Endothelial cell of umbilical vein (primary cell): ENCODE measurements at places on chromosomes 6 and 20. TPM values are rescaled to one million over a fixed set of nuclear protein-coding genes. Genes with fewer than 3 reads are reported as not detected.
A peak's percentile ranks its signal among the peaks of the same experiment; 100 is the strongest.

- DNase-seq: no peak
Measured at GRCh38 chr20:59585714-59586409, 18.5 kb upstream of the PHACTR3 start.

DNA sequence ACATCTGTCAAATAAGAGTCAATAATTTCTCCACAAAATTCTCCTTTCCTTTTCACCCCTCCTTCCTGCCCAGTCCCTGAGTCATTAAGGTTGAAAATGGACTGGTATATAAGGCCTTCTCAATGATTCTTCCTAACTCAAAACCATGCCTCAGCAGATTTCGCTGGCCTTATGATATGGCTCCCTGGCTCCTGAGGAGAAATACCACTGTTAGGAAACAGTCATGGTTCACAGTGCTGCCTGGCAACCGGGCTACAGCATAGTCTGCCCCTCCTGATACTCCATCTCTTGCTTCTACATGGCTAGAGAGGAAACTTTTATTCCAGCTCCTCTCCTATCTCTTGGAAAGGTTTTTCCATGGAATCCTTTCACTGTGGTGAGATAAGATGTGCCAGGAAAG, 4.7 kb downstream of the UBE2J1 start:
- DNase-seq: peak; percentile 37

Gene SLC35D3
- not detected in 2 replicates for polyA plus RNA-seq

GRCh38 chr6:89217299-89217910, at the start of gene GABRR1:
Gene GABRR1, minus strand, starts transcription at chr6:89217358. Its CDS starts 36 bp downstream, at chr6:89217322.
- DNase-seq: no peak

- DNase-seq: no peak
Measured at GRCh38 chr6:13695252-13695651, 16.4 kb downstream of the RANBP9 start.

DNA sequence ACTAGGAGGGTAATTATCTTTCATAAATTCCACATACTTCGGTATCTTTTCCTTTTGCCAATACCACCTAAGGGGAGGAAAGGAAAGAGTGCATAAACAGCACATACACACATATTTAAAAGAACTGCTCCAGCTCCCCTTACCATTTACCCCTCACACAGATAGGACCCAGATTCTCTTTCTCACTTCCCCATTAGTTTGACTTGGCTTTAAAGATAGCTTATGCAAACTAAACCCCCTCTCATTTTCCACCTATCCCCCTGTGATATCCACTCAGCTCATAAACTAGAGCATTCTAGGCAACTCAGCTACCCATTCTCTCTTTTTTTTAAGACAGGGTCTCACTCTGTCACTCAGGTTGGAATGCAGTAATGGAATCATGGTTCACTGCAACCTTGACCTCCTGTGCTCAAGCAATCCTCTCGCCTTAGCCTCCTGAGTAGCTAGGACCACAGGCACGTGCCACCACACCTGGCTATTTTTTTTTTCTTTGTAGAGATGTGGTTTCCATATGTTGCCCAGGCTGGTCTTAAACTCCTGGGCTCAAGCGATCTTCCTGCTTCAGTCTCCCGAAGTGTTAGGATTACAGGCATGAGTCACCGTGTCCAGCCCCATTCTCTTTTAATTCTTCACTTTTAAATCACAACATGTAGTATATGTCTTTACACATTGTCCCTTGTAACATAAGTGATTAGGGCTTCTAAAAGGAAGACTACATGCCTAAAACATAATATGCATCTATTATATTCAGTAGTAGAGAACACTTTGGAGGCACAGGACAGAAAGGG, 4.0 kb downstream of the FUCA2 start:
- DNase-seq: no peak

- DNase-seq: no peak
Measured at GRCh38 chr6:28816339-28816908, 107.4 kb downstream of the TRIM27 start.

DNA sequence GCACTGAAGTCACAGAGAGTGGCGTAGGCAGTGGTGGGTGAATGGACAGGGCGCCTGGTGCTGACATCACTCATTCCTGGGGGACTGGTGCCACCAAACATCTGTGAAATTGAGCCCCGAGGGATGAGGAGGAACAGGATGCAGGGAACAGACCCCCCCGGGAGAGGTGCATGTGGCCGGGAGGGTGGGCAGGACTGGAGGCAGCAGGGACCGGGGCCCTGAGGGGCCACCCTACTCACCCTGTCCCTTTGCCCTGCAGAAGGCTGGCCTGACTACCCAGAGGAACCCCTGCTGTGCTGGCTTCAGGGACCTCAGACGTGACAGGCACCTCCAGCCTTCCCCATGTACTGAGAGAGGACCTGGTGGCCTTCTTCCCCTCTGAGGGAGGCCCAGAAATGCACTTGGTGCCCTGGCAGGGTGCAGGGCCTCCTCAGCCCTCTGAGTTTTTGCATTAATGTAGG, 25.1 kb downstream of the SYNDIG1 start:
- no peak for DNase-seq

DNA sequence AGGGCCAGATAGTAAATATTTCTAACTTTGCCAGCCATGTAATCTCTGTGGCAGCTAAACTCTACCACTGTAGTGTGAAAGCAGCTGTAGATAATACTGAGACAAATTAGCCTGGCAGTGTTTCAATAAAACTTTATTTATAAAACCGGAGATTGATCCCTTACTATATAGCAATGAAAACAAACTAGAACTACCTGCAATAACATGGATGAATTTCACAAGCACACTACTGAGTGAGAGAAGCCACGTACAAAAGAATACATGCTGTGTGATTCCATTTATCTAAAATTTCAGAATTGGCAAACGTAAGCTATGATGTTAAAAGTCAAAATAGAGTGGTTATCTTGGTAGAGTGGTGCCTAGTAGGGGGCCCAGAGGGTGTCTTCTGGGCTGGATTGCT, 198.7 kb upstream of the SGK1 start:
- no peak for DNase-seq

DNA sequence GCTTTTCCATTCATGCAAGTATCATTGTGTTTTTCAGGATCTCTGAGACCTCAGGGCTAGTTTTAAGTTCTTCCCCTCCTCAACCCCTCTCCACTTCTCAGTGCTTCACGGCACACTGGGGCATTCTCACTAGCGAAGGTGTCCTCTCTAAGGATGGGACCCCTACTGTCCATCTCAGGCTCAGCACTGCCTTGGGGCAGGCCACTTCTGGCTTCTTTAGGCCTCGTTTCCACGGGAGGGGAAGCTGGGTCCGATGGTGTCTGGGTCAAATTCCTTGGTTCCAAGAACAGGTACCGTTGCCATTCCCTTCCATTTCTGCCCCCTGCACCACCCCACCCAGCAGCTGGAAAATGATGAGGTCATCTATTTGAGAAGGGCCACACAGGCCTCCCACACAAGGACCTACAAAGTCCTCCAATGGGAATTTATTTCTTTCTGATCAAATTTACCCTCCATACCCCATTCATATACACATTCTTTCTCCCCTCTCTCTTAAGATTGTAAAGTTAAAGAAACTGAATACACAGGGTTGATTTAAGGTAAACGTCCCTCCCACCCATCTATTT, 17.2 kb downstream of the GNAS start:
- no peak for DNase-seq

DNA sequence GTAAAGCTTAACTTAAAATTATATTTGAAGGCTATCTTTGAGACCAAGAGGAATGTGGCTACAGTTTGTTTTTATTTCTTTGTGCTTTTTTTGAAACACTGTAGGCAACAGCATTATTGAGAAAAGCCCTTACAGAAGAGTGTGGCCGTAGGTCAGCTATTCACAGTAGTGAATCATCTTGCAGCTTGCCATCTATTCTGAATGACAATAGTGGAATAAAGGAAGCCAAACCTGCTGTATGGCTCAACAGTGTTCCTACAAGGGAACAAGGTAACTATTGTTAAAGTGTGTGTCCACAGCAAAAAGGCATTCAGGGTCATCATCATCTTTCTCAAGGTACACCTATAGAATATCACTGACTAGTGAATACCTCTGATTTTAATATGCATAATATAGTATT, 88.5 kb downstream of the KIZ start:
- DNase-seq: no peak

DNA sequence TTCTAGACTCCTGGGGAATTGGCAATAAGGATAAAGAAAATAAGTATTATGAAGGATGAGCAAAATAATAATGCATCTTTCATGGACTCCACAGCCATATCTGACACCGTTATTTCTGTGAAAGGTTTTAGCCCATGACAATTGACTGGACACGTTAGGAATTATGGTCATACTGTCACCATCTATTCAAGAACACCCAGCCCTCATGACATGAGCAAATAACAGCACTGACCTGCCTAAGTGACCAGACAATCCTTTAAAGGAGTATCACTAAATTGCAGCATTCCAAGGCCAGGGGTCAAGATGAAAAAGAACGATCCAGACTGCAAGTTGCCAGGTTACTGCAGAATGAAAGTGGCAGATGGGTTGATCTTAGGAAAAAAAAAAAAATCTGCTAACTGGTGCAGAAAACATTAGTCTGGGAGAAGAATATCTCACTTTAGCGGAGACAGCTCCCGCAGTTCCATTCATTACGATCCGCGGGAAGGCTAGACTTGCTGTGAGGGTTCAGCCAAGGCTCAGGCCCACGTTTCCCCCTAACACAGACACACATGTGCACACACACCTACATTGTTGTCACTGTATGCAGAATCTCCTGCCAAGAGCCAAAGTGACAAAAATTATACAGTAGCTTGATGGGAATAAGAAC, 237.7 kb upstream of the AGPAT4 start:
- no peak for DNase-seq

- no peak for DNase-seq
Measured at GRCh38 chr20:1360094-1360846, 31.3 kb upstream of the SDCBP2 start.

- no peak for DNase-seq
Measured at GRCh38 chr6:47457370-47457769, 20.2 kb upstream of the CD2AP start.

GRCh38 chr6:117603821-117604220, 1.5 kb upstream of the GOPC start:
- no peak for DNase-seq

DNA sequence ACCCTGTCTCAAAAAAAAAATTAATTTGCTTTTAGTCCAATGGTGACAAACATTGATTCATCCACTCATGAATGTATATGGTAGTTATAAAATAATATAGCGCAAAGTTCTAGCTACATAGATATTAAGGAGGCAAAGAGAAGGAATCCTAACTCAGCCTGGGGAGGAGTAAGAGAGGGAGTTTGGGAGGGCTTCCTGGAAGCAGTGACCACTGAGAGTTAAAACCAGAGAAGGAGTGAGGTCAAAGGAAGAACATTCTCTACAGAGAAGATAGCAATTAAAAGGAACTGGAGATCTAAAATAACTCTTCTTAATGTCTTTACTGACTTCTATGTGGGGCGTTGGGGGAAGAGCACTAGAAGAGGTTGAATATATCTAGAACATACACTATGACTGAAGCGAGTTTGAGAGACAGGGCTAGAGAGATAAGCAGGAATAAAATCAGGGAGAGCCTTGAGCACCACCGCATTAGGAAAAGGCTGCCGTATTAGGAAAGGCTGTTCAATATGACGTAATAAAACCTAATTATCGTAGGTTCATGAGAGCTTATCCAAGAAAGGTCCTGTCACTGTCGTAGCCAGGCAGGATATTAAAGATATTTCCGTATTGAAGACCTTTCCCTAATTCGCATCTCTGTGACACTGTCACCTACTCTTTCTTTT, 81.8 kb upstream of the CNKSR3 start:
- DNase-seq: no peak

DNA sequence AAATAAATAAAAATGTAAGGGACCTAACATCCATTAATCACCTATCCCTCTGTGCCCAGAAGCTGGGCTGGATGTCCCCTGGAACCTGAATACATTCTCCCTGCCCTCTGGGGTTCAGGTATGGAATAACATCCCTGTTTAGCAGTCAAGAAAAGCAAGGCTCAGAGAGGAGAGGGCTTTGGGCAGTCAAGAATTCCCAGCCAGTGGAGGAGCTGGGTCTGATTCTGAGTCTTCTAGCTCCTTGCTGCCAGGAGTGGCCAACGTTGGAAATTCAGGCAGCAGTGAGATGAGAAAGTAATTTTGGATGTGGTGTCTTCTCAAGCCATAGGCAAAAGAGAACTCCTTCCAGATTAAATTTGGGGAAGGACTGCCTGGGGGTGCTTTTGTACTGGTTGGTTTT, 42.6 kb upstream of the ZNFX1 start:
- peak; percentile 37 for DNase-seq

DNA sequence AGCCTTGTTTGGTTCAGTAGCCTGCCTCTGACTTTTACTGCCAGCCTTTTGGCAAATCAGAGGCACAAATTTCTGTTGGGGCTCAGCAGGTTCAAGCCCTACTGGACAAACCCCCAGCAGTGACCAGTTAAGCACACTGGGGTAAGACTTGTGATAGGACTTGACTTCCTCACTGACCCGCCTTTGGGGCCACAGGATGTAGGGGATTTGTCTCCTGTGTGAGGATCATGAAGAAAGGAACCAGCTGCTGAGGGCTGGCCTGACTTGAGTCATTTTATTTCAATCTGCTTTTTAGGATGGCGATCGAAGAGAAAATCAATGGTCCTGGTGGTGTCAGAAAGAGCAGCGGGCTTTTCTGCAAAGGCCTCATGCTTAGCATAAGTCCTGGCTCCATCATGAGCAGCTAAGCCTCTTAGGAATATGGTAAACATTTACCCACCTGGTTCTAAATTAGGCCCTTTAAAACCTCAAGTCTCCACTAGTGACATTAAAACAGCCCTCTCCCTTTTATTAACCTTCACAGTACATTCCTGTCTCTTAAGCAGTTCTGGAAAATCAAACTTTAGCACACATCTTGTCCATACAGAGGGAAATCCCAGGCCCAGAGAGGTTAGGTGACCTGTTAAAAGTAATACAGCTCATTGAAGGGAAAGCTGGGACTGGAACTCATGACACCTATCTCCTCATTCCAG, 16.6 kb downstream of the CHMP4B start:
- DNase-seq: no peak

Gene MAS1
- not detected in 2 replicates for polyA plus RNA-seq

GRCh38 chr6:143141442-143141841, 80.8 kb downstream of the AIG1 start:
- no peak for DNase-seq

DNA sequence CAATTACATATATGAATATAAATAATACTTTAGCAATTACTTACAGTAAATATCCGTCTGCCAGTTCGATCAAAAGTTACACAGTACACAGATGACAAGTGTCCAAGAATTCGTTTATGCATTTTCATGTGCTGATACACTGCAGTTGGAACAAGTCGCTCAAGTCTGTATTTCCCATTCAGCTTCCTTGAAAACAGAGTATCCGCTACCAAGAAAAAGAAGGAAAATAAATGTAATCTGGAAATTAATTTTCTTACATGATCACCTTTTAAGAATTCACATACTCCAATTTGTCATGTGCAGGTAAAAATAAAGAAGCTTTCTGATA, 35.3 kb downstream of the PHIP start:
- DNase-seq: no peak

- no peak for DNase-seq
Measured at GRCh38 chr6:64281167-64281566, 645.6 kb downstream of the PHF3 start.
